Activated effector memory CD4-positive, alpha-beta T cell treated with Interleukin-2 at 50 U/mL for 16 hours (primary cell): ENCODE measurements at places on chromosomes 7 and 10.

DNA sequence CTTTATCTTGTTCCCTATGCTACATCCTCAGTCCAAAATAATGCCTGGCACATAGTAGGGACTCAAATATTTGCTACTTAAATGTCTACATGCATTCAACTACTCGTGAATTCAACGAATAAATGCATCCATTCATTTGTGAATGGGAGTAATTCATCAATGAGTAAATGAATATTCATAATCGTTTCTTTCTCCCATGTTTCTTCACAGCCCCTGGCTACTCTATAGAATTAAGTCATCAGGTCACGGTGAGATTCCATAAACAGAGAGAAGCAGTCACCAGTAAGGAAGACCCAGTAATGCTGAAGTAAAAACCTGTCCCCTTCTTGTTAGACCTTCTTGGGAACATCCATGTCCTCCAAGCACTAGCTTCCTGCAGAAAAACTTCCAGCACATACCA lies 48.4 kb downstream of the ATE1 start:
- DNase-seq: no peak

DNA sequence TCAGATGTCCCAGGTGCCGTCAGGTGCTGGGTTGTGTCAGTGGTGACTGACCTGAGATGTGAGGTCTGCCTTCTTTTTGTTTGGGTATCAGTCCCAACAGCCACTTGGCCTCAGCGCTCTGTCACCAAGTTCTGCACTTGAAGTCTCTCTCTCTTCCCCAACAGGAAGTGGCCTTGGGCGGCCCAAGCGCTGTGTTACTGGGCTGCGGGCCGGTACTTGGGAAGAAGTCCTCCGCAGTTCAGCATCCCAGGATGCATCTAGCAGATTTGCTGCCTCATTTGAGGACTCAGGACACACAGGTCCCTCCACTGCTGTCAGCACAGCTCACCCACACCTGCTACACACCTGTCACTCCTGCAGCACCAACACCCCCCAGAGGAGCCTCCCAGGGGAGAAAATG lies 40.1 kb downstream of the LYZL2 start:
- no peak for DNase-seq

DNA sequence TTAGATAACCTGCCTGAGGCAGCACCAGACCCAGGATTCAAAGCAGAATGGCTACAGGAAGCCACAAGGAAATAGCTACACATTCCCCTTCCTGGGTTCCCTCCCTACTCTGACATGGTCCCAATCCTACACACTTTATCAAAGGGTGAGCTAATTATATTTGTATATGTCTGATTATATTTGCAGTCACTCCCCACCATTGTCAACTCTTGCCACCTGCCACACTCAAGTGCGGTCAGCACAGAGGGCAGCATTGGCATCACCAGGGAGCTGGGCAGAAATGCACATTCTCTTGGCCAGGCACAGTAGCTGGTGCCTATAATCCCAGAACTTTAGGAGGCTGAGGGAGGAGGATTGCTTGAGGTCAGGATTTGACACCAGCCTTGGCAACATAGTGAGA lies 114.1 kb upstream of the PDLIM1 start:
- DNase-seq: no peak

GRCh38 chr7:137715121-137715520 lies 131.7 kb downstream of the DGKI start:
- DNase-seq: no peak

- no peak for DNase-seq
Measured at GRCh38 chr10:35843524-35844181, 201.6 kb upstream of the FZD8 start.

GRCh38 chr7:131493581-131493980 lies 62.8 kb downstream of the PODXL start:
- no peak for DNase-seq

GRCh38 chr7:150412016-150412415 lies 32.9 kb downstream of the ZNF775 start:
- DNase-seq: no peak

DNA sequence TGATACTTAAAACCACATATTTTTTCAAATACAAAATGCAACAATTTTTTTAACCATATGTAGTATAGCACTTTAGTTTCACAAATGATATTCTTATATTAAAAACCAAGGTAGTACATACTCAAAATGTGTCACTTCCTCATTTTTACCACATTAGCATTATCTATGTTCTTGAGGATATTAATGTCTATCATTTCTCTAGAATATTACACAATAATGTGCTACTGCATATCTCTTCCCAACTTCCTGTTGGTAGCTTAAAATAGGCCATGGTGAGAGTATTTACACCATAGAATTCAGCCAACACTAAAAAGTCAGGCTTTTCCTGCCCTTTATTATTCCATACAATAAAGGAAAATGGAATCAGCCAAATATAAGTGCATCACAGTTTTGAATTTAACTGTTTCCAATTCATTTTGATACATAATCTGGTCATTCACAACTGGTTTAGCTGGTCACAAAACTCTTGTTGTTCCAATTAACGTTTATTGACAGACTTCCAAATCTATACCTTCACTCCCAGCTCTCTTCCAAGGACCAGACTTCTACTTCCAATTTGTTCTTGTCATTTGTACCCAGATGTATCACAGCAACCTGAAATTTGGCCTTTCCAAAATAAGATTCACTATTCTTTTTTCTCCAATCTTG lies 20.0 kb upstream of the LRRC17 start:
- no peak for DNase-seq

DNA sequence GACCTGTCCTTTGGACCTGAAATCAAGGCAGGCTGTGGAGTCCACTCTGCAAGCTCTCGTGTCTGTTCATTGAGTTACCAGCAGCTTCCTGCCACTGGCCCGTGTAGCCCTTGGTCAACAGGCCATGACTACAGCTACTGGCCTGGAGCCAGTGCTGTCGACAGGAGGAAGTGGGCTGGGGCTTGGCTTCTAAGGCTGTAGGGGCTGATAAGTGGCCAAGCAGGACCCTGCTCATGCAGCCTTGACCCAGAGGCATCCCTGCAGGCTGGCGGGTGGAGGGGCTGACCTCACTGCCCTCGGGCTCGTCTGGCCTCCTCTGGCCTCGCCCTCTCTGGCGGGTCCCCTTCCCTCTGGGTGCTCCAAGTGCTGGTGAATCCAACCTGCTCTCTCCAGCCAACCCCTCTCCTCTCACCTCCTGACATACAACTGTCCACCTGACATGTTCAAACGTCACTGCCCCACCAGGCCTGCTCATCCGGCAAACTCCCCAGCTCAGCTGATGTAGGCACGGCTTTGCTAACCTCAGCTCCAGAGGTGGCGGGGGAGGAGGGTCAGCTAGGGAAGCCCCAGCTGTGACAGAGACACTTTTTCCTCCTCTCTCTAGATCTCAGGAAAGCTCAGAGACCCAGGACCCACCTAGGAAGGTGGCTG lies 188.6 kb upstream of the LYZL2 start:
- DNase-seq: no peak

DNA sequence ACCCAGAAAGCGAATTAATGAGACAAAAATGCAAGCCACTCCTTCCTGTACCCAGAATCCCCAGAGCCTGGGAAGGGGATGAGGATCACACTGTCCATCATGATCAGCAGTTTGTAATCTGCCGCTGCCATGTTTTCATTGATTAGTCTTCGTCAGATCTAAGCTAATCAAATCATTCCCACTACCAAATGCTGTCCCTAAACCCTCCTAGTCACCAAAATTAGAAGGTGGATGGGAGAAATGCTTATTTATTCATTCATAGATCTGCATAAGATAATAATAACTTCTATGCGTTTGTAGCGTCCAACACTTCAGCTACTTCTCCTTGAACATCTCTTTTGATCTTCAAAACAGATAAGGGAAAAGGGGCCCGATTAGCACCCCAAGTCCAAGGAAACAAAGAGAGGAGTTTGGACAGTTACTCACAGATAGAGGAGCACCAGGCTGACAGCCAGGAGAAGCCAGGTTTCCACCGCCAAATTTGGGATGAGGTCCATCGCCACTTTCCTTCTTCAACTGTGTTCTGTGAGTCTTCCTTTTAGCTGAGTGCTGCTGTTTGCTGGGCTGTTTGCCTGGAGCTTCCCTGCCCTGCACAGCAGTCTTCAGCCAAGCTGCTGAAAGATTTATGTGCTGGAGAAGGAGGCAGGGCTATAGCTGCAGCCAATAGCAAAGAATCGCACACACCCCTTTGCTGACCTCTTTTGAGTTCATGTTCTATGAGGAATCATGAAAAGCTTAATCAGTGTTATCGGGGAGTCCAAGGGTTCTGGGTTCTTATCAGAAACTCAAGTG lies at the start of gene CYP3A5:
Gene CYP3A5, minus strand, starts transcription at position 597 of the 792 bp plus-strand sequence. Its CDS starts 100 bp downstream, at position 497.
- DNase-seq: no peak

DNA sequence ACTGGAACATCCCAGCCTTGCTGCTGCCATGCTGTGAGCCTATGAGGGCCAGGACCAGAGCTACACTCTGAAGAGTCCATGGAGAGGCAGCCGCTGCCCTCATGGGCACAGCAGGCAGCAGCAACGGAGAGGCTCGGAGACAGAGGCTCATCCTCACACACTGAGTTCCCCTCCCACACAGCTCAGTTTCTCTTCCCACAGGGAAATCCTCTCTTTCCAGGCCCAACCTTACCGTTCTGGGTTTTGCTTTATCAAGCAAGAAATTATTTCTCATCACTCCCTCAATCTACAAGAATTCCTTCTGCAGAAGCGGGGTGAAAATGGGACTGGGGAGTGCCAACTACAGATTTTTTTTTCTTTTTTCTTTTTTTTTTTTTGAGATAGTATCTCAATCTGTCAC lies 36.6 kb downstream of the GOLGA7B start:
- DNase-seq: no peak

- DNase-seq: no peak
Measured at GRCh38 chr10:78304091-78305045, 270.7 kb downstream of the RPS24 start.

GRCh38 chr7:137681657-137682562 lies 164.9 kb downstream of the DGKI start:
- DNase-seq: no peak

DNA sequence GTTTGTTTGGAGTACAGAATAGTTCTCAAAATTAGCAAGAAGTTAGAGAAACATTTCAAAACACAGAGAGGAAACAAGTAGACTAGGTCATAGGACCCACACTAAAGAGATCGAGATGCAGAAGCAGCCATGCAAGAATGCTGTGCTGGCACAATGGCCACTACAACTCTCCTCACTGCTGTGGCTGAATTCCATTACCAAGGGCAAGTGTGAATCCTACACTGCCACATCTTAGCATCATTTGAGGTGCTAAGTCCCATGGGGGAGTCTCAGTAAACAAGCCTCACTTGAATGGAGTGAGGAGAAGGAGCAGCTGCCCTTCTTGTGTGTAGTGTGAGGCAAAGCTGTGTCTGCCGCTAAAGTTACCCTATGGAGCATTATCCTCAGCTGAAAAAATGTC lies 56.7 kb downstream of the PCLO start:
- no peak for DNase-seq

GRCh38 chr10:3217301-3217700 lies 44.7 kb upstream of the PITRM1 start:
- no peak for DNase-seq

- DNase-seq: no peak
Measured at GRCh38 chr7:89028319-89028718, 232.8 kb upstream of the TEX47 start.

DNA sequence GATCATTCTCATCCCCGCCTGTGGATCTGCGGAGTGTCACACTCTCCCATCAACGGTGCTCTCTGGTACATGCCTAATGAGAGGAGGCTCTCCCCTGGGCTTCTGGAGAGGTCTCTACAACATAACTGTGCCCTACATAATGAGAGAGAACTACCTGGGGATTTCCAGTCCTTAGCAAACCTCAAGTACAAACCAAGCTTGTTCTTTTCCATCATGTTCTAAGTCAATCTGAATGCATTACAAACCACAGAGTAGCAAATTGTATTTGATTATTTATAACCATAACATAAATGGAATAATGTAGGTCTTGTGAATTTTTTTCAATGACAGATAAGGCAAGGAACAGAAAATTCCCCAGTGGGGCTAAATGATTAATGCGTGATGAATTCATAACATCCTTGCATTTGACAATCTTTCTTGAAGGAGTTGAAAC lies 412.4 kb upstream of the NRP1 start:
- no peak for DNase-seq

DNA sequence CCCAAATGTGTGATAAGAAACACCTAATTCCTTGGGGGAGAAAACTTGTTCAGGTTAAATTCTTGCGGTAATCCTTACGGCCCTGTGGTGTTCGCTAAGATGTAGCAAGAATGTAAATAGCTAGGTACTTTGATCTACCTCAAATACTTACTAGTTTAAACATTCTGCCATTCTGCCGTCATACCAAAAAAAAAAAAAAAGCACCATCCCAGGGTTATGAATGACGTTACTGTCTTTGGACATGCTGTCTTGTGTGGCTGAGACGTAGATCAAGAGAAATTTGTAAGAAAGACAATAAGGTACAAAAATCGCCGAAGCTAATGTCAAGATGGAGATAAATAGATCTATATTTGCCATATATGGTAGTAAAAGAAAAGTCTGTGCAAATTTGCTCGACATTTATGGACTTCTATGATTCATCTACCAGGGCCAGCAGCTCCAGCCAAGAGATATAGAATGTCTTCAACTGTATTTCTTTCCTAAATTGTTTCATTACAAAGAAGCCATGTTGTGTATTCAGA lies 195.6 kb downstream of the CUX1 start:
- DNase-seq: no peak

DNA sequence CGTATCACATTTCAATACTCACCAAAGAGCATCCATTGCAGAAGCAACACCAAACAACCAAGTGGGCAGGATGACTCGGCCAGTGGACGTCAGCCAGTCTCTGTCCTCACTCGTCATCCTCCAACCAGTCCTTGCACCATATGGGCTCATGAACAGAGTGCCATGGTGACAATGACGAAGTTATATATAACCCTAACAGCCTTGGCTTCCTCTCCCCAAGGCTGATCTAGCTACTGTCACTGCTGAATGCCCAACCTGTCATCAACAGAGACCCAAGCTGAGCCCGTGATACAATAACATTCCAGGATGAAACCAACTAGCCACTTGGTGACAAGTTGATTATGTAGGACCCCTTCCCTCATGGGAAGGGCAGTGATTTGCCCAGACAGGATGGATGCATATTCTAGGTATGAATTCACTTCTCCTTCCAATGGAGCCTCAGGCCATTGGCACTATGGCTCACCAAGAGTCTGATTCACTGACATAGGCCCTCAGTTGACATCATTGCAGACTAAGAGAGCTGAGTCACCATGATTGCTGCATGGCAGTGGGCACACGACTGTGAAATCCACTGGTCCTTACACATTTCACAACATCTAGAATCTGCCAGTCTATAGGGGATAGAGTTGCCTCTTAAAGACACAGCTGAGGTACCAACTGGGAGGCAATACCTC lies 26.3 kb upstream of the PPIF start:
- no peak for DNase-seq
